ENCODE measurements at places on chromosomes 3 and 15.

GRCh38 chr3:5017925-5018531 is 38.8 kb downstream of the BHLHE40 start:
- DNase-seq = no peak

GRCh38 chr3:126571078-126571477 is 12.3 kb upstream of the C3orf22 start:
- DNase-seq = no peak

- DNase-seq = no peak
Measured at GRCh38 chr15:25236861-25237155, 202.0 kb downstream of the UBE3A start.

GRCh38 chr15:79130535-79131130 is 40.1 kb upstream of the RASGRF1 start:
- DNase-seq = no peak

GRCh38 chr3:180626844-180627243 is 24.9 kb downstream of the TTC14 start:
- no peak for DNase-seq

DNA sequence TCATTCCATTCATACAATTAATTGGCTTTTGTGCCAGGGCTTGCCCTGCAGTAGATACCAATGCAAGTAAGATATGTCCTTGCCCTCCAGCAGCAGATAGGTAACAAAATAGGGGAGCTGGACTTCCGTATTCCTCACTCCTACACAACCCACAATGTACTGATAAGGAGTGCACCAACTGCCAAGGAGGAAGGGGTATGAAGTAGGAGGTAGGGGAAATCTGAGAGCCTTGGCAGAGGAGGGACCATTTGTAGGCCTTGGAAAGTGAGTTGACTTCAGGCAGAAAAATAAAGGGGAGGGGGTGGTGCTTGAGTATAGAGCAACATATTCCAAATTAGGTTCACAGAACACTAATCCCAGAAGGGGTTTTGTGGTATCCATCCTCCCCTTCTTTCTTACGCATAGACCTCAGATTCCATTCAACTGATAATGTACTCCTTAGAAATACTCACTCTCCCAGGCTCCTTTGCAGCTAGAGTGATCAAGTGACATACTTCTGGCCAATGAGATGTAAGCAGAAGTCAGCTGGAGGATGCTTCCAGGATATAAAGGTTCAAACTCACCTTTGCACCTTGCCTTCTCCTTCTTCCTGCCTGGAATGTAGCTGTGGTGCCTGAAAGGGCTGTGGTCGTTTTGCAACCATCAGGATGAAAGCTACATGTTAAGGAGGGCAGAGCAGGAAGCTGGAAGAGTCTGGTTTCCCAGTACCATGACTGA is 127.1 kb upstream of the SMAD3 start:
- DNase-seq = no peak

GRCh38 chr15:48766196-48766595 is 44.7 kb downstream of the CEP152 start:
- DNase-seq = no peak

- no peak for DNase-seq
Measured at GRCh38 chr3:48240000-48240963, 622 bp upstream of the ZNF589 start.

DNA sequence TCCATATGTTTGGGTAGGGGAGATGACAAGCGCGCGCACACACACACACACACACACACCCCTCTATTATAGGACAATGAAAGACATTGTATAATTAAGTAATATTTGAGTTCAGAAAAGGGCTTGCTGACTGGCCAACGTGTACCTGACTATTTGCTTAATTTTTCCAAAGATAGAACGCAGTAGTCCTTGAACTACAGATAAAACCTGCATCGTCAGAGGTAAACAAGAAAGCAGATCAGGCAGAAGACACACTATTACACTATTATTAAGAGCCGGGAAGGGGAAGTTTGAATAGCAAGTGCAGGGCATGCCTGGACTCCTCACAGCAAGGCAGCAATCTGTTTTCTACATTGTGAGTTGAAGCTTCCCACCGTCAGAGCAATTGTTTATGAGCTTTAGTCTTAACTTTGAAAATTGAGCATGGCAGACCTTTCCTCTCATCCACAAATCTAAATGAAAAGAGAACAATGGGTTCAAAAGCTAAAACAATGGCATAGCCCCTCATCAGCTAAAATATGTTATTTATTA is 427.7 kb downstream of the GABRG3 start:
- DNase-seq = no peak

DNA sequence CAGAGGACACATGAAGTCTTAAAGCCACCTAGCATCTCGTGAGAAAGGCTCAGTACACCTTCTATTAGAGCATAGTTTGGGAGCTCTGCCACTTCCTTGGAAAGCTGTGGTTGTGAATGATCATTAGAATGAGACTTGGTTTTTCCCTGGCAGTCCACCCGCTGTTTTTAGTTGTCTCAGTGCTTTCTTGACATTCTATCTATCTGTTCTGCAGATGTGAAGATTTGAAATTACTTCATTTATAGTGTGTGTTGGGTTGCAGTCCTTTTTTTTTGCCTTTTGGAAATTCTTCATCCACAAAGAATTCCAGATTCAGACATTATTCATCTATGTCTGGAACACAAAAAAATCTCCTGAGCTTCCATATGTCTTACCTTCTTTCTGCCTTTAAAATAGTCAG is 23.7 kb downstream of the PPP2R3A start:
- DNase-seq = no peak

DNA sequence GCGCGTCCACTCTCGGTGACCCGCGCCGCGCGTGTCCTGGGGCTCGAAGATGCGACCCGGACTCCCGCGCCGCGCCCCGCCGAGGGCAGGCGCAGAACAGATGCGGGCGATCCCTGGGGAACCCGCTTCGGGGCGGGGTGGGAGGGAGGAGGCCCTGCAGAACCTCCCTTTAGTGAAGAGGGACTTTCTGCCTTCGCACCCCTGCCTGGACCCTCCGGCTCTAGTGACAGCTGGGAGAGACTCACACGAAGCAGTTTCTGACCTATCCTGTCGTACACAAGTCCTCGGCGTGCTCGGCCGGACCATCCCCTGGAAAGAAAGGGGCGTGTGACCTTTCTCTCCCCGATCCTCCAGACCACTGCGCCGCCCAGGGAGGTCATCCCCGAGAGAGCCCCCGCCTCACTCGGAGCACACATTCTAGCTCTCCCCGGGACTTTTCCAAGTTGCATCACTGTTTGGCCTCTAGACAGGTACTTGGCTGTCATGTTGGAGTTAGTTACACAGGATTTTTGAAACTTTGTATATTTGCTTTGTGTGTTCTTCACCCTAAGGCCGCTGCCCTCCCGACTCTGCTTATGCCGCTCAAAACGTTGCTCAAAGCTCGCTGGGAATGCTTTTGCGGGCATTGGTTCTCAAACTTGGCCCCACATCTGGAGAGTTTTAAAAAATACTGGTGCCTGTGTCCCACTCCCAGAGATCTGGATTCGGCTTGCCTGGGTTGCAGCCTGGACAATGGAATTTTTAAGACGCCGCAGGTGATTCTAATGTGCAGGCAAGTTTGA is 582 bp downstream of the CGNL1 start:
- DNase-seq = no peak

- DNase-seq = no peak
Measured at GRCh38 chr3:195701042-195701915, 19.5 kb upstream of the MUC20 start.

GRCh38 chr15:82040390-82040789 is 5.4 kb downstream of the MEX3B start:
- no peak for DNase-seq

DNA sequence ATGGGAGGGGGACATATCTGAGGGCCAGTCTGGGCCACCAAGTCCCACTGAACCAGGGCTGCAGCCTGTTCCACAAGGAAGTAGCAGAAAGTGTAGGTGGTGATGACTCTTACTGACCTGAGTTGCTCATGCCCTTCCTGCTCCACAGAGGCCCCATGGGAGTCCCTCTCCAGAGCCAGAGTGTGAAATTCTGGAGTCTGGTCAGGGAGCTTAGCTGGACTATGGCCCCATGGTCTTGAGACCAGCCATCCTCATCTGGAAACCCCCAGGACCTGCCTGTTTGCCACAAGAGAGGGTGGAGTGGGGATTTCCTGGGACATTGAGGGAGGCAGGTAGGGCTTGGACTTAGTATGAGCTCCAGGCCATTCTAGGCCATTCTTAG is 3.0 kb downstream of the SPINT1 start:
- no peak for DNase-seq

GRCh38 chr3:107260207-107260606 is 117.0 kb upstream of the CCDC54 start:
- DNase-seq = no peak

GRCh38 chr3:140376136-140376889 is 301.6 kb upstream of the TRIM42 start:
- DNase-seq = no peak

- no peak for DNase-seq
Measured at GRCh38 chr15:63411866-63412265, 30.2 kb upstream of the CA12 start.

DNA sequence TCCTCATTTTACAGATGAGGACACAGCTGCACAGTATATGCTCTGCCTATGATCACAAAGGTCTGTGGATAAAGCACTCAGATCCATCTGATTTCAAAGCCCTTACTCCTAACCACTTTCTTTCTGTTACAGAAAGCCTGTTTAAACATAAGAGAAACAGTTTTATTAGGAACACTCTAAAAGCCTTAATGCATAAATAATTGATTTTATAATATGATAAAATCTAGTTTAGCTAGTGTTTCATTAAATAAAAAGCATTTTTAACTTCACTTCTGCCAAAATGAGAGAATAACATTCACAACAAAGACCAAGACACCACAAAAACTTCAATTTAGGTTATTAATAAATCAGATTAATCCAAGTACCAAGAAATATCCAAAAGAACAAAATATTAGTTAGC is 21.4 kb downstream of the SNX4 start:
- no peak for DNase-seq

GRCh38 chr3:11739706-11740105 is 96.0 kb upstream of the VGLL4 start:
- no peak for DNase-seq

- no peak for DNase-seq
Measured at GRCh38 chr3:70980646-70981170, 602.8 kb downstream of the FOXP1 start.

DNA sequence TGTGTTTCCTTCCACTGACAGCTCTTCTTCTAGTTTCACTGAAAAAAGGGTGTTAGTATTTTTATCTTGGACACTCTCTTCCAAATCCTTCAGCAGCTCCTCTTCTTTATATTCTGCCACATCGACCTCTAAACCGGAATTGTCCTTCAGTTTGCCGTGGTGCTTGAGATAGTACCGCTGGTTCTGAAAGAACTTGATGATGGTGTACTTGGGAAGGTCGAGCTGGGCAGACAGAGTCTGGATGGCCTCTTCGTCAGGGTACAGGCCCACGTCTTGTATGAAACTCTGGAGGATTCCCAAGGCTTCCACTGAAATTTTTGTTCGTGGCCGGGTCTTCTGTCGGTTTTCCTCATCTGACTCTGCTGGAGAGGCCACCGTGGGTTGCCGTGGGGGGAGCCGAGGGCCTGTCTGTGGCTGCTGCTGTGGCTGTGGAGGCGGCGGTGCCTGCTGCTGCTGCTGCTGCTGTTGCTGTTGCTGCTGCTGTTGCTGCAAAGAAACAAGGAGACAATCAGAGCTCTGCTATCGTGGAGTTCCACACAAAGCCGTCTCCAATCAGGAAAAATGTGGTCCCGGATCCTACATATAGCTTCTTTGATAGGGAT is 75.8 kb downstream of the SATB1 start:
- DNase-seq = no peak

DNA sequence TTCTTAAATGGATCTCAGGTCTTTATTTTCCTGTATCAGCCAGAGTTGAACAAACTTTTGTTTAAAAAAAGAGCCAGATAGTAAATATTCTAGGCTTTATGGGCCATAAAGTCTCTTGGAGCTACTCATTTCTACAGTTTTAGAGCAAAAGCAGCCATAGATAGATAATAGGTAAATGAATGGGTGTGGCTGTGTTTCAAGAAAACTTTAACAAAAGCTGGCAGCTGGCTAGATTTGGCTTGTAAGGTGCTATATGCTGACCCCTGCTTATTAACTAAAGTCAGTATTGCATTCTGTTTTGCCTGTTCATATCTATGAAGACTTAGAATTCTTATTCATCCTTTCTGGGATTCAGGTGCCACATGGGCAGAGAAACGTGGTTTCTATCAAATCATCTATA is 29.0 kb downstream of the MFN1 start:
- DNase-seq = no peak

DNA sequence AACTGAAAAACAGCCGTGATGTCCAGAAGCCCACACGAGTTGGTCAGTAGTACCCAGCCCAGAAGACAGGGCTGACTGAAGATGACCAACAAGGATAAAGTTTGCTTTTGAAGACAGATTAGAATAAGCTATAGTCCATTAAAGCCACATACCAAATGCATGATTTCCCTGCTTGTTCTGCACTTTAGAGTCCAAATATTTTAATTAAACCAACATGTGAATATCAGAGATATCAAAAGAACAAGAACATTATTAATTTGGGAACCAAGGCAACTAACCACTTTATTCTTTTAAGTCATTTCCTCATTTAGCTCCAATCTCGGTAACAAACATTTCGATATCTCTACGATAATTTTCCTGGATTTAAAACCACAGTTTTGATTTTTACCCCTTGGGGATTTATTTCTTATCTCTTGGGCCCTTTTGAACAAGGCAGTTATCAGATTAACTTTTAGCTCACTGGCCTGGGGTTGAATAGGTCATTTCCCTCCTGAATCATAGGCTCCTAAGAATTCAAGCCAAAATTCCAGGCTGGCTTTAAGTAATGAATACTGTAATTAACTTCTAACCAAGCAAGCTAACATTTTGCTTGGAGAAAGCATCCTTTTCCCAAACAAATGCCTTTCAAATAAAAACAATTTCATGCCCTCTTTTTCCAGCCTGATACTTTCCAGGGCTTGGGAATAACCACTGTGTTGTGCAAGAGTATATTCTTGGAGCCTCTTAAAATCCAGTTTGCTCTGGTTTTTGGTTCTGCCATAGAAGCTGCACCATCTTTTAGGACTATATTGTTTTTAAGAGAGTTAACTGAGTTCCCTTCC is 102.9 kb upstream of the NR2E3 start:
- no peak for DNase-seq

- DNase-seq = no peak
Measured at GRCh38 chr3:171236265-171237008, 209.9 kb upstream of the SLC2A2 start.

DNA sequence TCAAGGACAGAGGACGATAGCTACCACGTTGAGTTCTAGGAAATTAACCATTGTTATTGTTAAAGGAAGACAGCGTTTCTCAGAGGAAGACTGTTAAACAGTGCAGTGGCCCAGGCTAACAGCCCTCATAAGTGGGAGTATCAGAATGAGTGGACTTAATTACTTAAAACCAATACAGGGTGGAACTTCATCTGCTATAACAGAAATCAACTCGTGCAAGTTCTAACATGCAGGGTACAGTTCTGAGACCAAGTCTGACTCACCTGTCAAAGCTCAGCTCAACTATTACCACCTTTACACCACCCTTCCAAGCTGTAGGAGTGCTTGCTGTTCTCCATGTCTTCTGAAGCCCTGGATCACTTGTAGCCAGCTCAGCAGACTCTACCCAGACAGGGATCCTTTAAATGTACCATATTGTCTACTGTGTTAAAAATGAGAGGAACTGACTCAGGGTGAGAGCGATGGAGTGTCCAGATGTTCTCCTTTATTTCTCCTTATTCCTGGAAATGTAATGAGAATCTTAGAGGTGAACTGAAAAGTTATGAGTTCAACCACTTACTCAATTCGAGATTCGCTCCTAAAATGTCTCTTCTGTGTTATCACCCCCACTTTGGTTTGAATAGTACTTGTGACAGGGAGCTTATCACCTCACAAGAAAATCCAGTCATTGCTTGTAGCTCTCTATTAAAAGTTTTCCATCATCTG is 26.5 kb downstream of the CD86 start:
- no peak for DNase-seq

All from activated T-cell treated with anti-CD3 and anti-CD28 coated beads for 1 hour (primary cell).